HCT116 (cell line): ENCODE measurements at places on chromosomes 16 and 17. TPM values are rescaled to one million over a fixed set of nuclear protein-coding genes. Genes with fewer than 3 reads are reported as not detected.

ZNF624 gene
- total RNA-seq, result 2.9 TPM

NLRC5 gene
- total RNA-seq, result 10.4 TPM

TNFSF13 gene
- 0.71 TPM for total RNA-seq

KCTD19 gene
- total RNA-seq, result not detected

HAS3 gene
- 140 TPM for total RNA-seq

TBX6 gene
- 1.4 TPM for total RNA-seq

KRTAP2-1 gene
- not detected for total RNA-seq

NGFR gene
- total RNA-seq, result 6.1 TPM

- H3K27me3 ChIP-seq, result peaks cover 8% of the 10 kb centered on the region; the same call in 1 of the 2 replicates
- H3K4me1 ChIP-seq, result peaks cover 48% of the 10 kb centered on the region
- H3K4me3 ChIP-seq, result peak overlapping the region; percentile 27
These were observed 11.5 kb downstream of the KCNG4 start for GRCh38 chr16:84228256-84228838.

- no peak overlapping the region for H3K27ac ChIP-seq
- DNase-seq, result no peak
- H3K4me1 ChIP-seq, result no peaks in the 10 kb centered on the region
- no peaks in the 10 kb centered on the region for H3K27me3 ChIP-seq
These were observed 110.2 kb upstream of the C17orf78 start for GRCh38 chr17:37265446-37266173.

GRCh38 chr17:17722906-17723353, 41.7 kb downstream of the RAI1 start:
- no peak for DNase-seq
- H3K4me3 ChIP-seq, result no peak overlapping the region
- H3K27me3 ChIP-seq, result no peaks in the 10 kb centered on the region

DNA sequence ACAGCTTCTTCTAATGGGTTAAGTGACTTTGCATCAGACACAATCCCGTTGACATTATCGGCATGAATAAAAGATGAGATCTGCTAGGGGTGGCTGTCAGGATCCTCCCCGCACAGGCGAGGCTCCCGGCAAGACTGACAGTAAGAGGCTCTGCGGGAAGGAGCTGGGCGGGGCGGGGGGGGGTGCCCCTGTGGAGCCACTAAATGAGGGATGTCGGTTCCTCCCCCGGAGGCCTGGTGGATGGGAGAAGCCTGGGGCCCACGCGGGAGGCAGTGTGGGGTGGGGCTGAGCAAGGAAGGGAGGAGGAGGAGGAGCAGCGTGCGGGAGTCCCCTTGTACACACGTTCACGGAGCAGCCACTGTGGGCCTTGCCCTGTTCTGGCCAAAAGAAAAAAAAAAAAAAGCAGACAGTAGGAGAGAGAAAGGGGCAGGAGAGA, 190.9 kb upstream of the GSE1 start:
- no peak overlapping the region for H3K4me3 ChIP-seq
- peaks cover 5% of the 10 kb centered on the region; the same call in 1 of the 2 replicates for H3K4me1 ChIP-seq
- no peaks in the 10 kb centered on the region for H3K36me3 ChIP-seq
- H3K27ac ChIP-seq, result no peak overlapping the region
- DNase-seq, result no peak

- H3K4me1 ChIP-seq, result peaks cover 36% of the 10 kb centered on the region
- no peaks in the 10 kb centered on the region for H3K27me3 ChIP-seq
- peaks cover 61% of the 10 kb centered on the region; the same call in 1 of the 2 replicates for H3K36me3 ChIP-seq
- peak overlapping the region; percentile 37; the same call in 1 of the 2 replicates for H3K27ac ChIP-seq
These were observed 9.8 kb downstream of the SLC16A3 start for GRCh38 chr17:82238472-82239201.

- no peaks in the 10 kb centered on the region for H3K4me1 ChIP-seq
- no peak for DNase-seq
- peaks cover 32% of the 10 kb centered on the region for H3K27me3 ChIP-seq
- no peak overlapping the region for H3K27ac ChIP-seq
- H3K36me3 ChIP-seq, result no peaks in the 10 kb centered on the region
These were observed 502.9 kb downstream of the GRIN2A start for GRCh38 chr16:9679213-9679767.

- no peaks in the 10 kb centered on the region for H3K4me1 ChIP-seq
- H3K4me3 ChIP-seq, result no peak overlapping the region
- H3K27me3 ChIP-seq, result no peaks in the 10 kb centered on the region
- no peak for DNase-seq
- H3K36me3 ChIP-seq, result no peaks in the 10 kb centered on the region
These were observed 38.8 kb downstream of the EFCAB5 start for GRCh38 chr17:29980261-29980660.

DNA sequence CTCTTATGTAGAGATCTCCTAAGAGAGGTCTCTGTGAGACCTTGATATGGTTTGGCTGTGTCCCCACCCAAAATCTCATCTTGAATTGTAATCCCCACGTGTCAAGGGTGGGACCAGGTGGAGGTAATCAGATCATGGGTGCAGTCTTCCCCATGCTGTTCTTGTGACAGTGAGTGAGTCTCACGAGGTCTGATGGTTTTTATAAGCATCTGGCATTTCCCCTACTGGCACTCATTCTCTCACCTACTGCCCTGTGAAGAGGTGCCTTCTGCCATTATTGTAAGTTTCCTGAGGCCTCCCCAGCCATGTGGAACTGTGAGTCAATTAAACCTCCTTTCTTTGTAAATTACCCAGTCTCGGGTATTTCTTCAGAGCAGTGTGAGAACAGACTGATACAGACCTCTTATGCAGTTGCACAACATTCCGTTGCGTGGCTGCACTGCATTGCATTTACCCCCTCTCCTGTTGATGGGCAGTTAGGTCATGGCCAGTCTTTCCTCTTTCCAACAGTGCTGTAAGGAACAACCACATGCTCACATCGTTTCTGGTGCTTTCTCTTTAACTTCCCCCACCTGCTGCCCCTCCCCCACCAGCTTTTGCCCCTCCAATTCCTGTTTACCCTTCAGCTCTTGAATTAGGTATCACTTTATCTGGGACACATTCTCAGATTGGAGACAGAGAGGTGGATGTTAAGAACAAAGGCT, 43.6 kb upstream of the MED9 start:
- H3K27ac ChIP-seq, result no peak overlapping the region
- DNase-seq, result no peak
- H3K4me3 ChIP-seq, result no peak overlapping the region
- no peaks in the 10 kb centered on the region for H3K4me1 ChIP-seq

DNA sequence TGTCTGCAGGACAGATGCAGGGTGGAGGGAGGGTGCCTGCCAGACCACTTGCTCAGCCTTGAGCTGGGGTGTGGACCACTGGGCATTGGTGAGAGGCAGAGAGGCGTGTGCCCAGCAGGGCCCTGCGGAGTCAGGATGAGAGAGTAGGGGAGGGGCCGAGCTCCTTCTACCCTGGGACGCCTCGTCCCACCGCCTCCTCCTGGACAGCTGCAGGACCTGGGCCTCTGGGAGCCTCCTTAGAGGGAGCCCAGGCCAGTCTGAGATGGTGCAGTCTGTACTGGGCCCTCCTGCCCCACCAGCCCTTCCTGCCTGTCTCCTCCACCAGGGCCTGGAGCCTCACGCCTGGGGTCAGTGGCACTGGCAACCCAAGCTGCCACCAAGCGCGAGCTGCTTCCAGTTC, 35.9 kb upstream of the ACSF3 start:
- H3K4me1 ChIP-seq, result peaks cover 8% of the 10 kb centered on the region; the same call in 1 of the 2 replicates
- no peak overlapping the region for H3K4me3 ChIP-seq
- H3K36me3 ChIP-seq, result no peaks in the 10 kb centered on the region
- DNase-seq, result no peak

DNA sequence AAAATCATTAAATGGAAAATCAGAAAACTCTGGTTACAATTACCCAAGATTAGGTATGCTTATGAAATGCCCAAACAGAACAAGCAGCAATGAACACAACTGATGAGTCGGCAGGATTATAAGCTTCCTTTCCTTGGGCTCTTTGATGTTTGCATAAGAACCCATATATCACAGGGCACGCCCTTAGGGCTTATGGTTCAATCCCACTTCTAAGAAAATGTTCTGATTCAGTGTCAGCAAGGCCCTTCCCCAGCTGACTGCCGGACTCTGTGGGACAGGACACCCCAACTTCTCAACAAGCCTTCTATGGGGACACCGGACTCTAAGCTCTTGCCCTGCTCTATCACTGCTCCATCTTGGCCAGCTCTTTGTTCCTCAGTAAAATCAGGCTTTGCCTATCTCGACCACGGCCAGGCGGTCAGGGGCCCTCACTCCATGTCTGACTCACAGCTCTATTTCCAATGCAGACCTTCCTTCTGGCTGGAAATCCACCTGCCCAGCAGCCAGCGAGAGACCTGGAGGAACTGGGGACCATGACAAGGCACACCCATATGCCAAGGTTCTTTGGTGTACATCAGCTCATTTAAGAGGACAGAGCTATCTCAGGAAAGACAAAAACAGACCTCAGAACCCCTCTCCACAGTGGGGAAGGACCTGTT, 26.8 kb downstream of the LITAFD start:
- no peak overlapping the region for H3K27ac ChIP-seq
- no peak for DNase-seq
- H3K4me1 ChIP-seq, result no peaks in the 10 kb centered on the region
- peaks cover 18% of the 10 kb centered on the region; the same call in 1 of the 2 replicates for H3K36me3 ChIP-seq
- no peak overlapping the region for H3K4me3 ChIP-seq

- H3K27me3 ChIP-seq, result no peaks in the 10 kb centered on the region
- no peak overlapping the region for H3K27ac ChIP-seq
- DNase-seq, result no peak
- peaks cover 8% of the 10 kb centered on the region; the same call in 1 of the 2 replicates for H3K4me1 ChIP-seq
These were observed 27.7 kb downstream of the CDIP1 start for GRCh38 chr16:4510747-4511426.

DNA sequence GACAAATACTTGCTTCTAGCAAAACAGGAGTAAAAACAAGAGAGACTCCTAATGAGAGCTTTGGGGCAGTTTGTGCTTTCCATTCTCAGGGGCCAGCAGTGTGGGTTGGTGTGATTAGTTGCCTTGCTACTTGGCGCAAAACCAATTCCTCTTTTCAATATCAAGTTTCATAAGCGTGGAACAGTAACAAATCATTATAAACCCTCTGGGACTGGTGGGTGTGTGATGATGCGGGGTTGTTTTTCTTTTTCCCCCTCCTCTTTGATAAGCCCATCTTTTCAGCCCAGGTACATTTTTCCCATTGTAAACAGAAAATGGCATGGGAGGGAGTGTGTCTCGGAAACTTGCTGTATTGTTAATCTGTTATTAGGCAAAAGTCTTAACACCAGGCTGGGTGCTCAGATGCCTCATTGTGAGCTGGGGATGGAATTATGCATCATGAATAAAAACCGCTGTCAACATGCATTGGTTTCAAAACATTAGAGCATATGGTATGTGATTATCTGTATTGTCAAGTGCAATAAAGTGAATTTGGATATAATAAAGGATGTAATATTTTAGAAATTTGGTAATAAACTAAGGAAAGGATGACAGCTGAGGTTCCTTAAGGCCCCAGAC, 166.4 kb downstream of the CCDC182 start:
- H3K36me3 ChIP-seq, result no peaks in the 10 kb centered on the region
- H3K4me3 ChIP-seq, result no peak overlapping the region
- H3K27me3 ChIP-seq, result no peaks in the 10 kb centered on the region
- H3K4me1 ChIP-seq, result no peaks in the 10 kb centered on the region

DNA sequence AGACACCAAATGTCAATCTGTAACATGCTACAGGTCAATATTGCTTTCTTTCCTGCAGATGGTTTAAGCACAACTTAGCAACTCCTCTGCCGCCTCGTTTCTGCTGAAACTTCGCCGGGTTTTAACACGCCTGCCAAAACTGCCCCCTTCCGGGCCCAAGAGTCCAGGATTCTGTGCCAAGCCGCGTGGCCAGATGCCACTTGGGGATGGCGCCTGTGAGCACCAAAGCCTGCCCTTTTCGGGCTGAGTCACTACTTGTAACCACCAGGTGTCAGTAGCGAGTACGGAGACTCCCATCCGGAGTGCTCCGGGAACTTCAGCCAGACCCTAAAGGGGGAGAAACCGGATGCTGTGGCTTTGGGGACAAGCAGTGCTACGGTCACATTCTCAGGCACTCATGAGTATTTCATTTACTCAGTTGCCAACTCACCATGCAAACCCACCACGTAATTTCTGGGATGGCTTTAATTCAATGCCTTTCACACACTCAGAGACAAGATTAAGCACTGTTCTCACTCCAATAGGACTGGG, 7.8 kb downstream of the PMP22 start:
- 0 out of 2 replicates have a peak overlapping the region, but pooled peaks have one; percentile 8 for H3K27ac ChIP-seq
- H3K4me1 ChIP-seq, result peaks cover 13% of the 10 kb centered on the region; the same call in 1 of the 2 replicates
- peak; percentile 59 for DNase-seq
- peaks cover 3% of the 10 kb centered on the region; the same call in 1 of the 2 replicates for H3K36me3 ChIP-seq
- no peaks in the 10 kb centered on the region for H3K27me3 ChIP-seq

DNA sequence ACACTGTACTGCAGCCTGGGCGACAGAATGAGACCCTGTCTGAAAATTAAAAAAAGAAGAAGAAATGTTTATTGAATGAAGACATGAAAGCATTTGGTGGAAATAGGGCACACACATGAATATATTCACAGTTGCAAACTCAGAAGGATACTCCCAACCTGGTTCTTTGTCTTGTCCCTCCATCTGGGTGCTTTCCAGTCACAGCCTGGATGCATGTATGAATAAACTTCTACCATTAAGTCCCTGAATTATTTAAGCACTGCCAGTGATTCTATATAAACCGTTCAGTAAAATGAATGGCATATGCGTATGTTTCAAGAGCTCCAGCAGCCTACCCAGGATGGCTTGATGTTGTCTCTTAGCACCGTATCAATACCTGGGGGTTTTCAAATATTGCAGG, 591.1 kb downstream of the WWOX start:
- no peaks in the 10 kb centered on the region for H3K4me1 ChIP-seq
- H3K27me3 ChIP-seq, result no peaks in the 10 kb centered on the region
- H3K4me3 ChIP-seq, result no peak overlapping the region
- H3K27ac ChIP-seq, result no peak overlapping the region
- no peak for DNase-seq
- no peaks in the 10 kb centered on the region for H3K36me3 ChIP-seq

GRCh38 chr17:49557312-49558024, 18.2 kb upstream of the NXPH3 start:
- H3K4me3 ChIP-seq, result no peak overlapping the region
- H3K36me3 ChIP-seq, result no peaks in the 10 kb centered on the region
- DNase-seq, result peak; percentile 85
- H3K4me1 ChIP-seq, result no peaks in the 10 kb centered on the region
